ENCODE measurements at places on chromosomes 7 and 10.

GRCh38 chr7:74174606-74175082, 488 bp downstream of the EIF4H start:
- DNase-seq = peak; percentile 20

DNA sequence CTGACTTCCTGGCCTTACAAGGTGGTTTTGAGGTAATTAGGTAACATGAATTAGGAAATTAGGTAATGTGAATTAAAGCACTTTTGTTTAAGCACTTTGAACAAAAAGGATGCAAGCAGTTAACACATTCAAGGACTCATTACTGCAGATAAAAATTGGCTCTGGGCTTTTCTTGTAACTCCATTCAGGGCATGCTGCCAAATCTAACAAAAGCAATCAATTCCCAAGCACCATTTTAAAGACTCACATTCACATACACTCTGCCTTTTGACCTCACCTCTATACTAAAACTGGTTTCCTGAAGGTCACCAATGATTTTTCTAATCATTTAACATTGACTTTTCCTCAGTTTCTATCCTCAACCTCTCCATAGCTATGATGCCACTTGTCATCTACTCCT, 251.2 kb upstream of the RHOBTB1 start:
- no peak for DNase-seq

GRCh38 chr10:86598151-86598550, 56.2 kb upstream of the OPN4 start:
- no peak for DNase-seq

GRCh38 chr10:48633381-48634197, 28.7 kb upstream of the ARHGAP22 start:
- no peak for DNase-seq

DNA sequence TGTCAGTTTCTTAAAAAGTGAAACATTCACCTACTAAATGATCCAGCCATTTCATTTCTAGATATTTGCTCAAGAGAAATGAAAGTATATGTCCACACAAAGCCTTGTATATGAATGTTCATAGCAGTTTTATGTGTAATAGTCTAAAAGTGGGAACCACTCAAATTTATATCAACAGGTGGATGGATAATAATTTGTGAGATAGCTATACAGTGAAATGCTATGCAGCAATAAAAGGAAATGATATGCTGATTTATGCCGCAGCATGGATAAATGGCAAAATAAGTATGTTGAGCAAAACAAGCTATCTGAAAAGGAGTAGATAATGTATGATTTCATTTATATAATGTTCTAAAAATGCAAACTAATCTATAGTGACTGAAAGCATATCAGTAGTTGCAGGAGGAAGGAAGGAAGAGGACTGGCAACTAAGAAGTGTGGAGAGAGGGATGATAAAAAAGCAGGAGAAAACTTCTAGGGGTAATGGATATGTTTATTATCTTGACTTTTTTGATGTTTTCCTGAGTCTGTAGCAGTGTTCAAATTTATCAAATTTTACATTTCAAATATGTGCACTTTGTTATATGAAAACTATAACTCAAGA, 80.6 kb downstream of the ABCB5 start:
- no peak for DNase-seq

DNA sequence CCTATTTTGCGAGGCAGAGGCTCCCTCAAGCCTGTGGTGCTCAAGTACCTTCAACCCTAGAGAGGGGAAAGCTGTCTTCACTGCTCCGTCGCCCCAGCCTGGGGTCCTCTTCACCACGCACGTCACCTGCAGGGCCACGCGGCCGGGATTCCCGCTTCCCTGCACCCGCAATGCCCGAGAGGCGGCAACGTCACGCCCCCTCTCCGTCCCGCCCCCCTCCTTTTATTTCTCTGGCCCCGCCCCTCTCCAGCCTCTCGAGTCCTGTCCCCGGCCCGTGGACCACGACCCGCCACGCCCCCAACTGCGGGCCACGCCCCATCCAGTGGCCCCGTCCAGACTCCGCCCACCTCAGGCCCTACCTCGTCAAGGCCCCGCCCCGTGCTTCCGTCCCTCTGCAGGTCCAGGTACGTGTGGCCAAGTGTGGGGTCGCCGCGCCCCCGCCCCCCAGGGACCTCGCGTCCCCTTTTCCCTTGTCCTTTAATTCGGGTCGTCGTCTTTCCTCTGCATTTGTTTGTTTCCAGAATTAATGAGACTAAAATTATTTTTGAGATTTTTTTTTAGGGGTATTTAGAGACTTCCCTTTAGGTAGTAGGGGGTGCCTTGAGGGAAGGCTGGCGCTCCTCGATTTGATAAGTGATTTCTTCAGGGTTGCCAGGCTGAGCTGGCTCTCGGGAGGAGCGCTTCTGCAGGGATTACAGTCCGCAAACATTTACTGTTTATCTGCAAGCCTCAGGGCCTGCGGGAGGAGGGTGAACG, 69.8 kb upstream of the BAIAP2L1 start:
- no peak for DNase-seq

GRCh38 chr10:18566177-18566576, 85.2 kb downstream of the NSUN6 start:
- DNase-seq = no peak

DNA sequence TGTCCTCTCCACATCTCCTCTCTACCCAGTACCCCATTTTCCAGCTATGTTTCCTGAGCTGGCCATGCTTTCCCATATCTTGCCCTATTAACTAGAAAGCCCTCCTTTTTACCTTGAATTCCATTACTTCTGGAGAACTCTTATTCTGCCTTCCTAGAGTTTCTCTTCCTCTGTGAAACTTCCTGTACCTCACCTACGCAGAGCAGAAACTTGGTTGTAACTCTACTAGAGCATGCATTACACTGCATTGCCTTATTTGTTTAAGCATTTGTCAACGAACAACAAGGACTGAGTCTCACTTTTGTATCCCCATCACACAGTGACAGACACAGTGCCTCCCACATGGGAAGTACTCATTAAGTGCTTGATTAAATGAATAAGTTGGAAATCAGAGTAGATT, 36.4 kb downstream of the VCL start:
- no peak for DNase-seq

GRCh38 chr7:24830440-24831050, 73.3 kb upstream of the GSDME start:
- no peak for DNase-seq

DNA sequence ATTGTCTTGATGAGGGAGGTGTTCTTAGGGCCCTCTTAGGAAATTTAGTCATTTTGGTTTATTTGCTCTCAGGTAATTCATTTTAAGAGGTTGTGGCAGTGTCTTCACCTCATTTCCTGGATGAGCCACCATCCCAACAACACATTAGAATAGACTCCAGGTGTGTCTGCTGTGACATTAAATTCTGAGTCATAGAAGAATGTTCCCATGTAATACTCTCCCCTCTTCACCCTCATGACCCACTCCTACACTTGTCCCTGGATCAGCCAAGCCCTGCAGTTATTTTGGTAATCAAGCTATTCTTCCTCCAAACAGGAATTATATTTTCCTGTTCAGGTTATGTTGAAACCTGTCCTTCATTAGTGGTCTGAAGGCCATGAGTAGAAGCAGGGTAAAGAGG, 944.1 kb downstream of the SORCS3 start:
- no peak for DNase-seq

- DNase-seq = no peak
Measured at GRCh38 chr7:103149808-103150180, 895 bp upstream of the NAPEPLD start.

- DNase-seq = no peak
Measured at GRCh38 chr10:78727728-78728127, 341.0 kb upstream of the ZMIZ1 start.

- no peak for DNase-seq
Measured at GRCh38 chr7:70094831-70095230, 496.6 kb downstream of the AUTS2 start.

GRCh38 chr7:117362294-117362888, 39.5 kb upstream of the WNT2 start:
- no peak for DNase-seq

- no peak for DNase-seq
Measured at GRCh38 chr10:14306190-14306589, 24.5 kb downstream of the FRMD4A start.

- DNase-seq = no peak
Measured at GRCh38 chr10:48625826-48626134, 20.9 kb upstream of the ARHGAP22 start.

DNA sequence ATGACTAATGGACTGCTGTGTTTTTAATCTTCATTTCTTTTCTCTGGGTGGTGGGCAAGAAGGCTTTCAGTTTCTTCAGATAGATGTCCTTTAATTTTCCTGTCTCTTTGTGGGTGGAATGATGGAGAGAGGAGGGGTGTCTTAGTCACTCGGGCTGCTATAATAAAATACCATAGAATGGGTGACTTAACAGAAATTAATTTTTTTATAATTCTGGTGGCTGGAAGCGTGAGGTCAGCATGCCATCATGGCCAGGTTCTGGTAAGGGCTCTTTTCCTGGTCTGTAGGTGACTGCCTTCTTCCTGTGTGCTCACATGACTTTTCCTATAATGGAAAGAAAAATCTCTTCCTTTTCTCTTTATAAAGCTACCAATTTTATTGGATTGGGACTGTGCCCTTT, 6.3 kb downstream of the RSBN1L start:
- DNase-seq = no peak

DNA sequence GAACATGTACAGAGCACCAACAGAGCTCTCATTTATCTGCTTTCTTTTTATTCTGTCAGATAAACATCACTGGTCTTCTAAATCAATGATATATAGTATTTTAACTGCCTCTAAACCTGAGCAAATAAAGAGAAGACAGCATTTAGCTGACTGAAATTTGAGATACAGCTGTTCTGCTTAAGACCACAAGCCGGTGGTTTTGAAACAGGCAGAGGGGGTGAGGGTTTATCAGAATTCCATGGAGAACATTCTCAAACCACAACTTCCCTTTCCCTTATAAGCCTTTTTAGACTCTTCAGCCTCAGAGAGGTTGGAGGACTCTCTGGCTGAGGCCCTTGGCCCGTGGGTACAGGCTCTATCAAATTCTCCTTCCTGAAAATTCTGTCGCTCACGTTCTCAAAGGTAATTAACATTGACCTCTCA, 87.4 kb upstream of the RSU1 start:
- no peak for DNase-seq

DNA sequence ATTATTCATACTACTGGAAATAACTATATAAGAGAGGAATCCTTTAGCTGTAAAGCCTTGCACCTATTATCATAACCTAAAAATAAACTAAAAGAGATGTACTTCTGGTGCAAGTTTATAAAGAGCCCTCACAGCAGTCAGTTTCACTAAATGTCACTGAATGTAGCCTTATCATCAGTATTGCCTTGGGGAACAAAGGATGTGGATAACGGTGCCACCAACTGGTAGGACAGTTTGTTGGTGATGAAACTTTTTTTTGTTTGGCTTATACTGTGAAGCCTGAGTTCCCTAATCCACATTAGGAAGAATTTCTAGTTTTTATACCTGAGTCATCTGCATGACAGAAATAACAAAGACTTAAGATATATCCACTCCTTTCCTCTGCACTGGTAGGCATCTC, 117.9 kb upstream of the COL1A2 start:
- DNase-seq = no peak

DNA sequence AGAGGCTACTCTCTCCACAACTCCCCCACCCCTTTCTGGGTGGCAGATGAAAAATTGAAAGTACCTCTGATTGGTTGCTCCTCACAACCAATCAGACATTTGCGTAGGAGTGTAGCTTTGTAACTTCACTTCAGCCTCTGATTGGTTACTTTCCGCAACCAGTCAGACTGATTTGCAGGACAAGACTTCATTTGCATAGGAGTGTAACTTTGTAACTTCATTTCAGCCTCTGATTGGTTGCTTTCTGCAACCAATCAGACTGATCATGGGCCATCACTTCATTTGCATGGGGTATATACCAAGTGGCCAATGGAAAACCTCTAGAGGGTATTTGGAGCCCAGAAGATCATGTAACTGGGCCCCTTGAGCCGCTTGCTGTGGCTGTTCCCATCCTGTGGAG, 25.6 kb downstream of the CDNF start:
- DNase-seq = no peak

GRCh38 chr10:70456164-70456563, 14.7 kb upstream of the NODAL start:
- no peak for DNase-seq

DNA sequence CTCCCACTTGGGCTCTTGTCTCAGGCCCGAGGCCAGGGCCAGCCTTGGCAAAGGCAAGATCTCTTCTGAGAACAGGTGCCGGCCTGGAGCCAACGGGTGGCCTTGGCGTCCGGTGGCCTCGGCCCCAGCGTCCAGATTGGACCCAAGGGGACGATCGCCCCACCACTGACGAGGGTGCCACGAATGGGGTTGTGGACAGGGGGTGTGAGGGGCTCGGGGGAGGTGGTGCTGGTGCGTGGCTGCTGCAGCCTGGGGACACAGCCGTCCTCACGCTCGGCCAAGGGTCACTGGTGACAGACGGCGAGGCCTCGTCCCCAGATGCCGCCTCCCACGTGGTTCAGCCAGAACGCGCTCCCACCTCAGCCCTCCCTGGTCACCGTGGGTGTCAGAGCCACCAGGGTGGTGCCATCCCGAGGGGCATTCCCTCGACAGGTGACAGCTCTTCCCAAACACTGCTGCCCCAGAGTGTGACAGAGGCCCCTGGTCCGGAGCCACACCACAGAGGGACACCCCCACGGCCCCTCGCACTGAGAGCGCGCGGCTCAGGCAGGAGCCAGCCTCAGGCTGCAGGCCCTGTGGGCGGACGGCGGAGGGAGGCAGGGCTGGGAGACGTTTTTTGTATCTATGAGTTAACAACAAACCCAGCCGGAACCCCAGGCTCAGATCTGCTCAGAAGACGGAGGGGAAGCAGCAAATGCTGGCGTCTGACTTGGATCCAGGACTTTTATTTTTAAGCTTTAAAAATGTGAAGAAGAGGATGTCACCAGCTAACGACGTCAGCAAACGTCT, 18.5 kb upstream of the CFAP46 start:
- DNase-seq = no peak

DNA sequence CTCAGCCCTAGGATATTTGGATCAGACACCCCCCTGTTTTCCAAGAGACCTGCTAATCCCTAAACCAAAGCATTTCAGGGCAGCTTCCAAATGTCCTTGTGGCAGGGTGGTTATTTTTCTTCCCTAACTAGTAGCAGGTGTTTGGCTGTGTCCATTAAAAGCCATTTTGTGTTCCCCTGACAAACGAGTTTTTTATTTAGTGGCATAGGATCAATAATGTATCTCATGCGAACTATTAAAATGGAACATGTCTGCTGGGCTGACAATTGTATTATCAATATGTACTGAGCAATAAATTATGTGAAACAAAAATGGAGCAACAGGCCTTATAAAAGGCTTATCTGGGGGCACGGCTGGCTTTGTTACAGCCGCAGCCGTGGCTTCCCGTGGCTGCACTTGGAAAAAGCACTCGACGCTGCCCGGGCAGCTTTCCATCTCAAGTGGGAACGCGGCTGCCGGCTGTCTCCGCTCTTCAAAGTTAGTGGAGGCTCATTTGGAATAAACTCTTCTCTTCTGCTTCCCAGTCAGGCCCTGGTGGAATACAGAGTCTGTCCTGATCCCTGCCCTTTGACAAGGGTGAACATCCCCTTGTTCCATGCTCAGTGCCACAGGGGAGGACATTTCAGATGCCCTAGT, 554.3 kb downstream of the TYW1 start:
- no peak for DNase-seq

DNA sequence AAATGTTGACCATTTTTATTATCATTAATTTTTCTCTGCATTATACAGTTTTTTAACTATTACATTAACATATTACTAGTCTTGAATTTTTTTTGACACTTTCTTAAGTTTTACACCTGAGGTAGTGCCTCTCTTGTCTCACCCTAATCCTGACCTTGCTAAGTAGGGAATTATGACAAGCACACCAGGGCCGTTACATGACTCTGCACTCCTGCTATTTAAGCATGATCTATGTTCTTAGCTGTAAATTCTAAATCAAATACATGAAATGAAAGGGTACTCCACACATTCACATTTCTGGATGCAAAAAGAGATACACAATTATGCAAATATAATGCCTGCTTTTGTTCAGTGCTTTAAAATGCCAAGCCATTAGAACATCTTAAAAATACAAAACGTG, 23.6 kb downstream of the CPVL start:
- DNase-seq = no peak

Data from stimulated activated CD8-positive, alpha-beta memory T cell treated with anti-CD3 and anti-CD28 coated beads, Interleukin-12 subunit alpha, Interleukin-12 subunit beta, amount 100 ng/mL, for 4 hours (primary cell).